ENCODE measurements at places on chromosomes 6 and 20.

- no peaks in the 10 kb centered on the region for H3K36me3 ChIP-seq
- H3K27ac ChIP-seq = no peak overlapping the region
- H3K4me1 ChIP-seq = no peaks in the 10 kb centered on the region
Measured at GRCh38 chr20:59729506-59729905, 125.2 kb downstream of the PHACTR3 start.

DNA sequence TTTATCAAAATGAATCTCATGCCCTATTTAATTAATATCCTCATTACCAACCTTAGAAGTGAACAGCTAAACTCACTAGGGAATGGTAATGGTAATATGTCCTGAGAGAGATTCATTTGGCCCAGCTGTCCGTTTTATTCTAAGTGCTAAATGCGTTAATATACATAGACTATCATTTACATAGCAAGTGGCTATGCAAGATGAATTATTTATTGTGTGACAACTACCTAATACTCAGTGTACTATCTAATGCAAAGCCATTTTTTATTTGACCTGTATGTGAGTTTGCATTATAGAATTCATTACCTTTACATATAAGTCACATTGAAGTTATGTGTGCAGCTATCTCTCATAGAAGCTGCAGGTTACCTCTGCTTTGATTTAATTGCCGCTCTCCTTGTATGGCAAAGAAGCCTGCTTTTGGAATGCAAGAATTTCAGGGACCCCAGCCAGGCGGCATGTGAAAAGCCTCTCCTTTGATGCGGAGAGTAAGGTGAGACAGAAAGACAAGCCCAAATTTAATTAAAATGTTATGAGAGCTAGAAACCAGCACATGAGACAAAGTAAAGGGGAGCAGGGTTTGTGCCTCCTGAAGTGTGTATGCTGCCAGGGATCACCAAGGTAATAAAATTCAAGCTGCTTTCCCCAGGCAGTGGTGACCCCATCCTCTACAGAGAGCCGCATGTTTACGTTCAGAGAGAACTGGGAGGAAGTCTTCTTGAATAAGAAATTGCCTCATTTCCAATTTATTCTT lies 693.0 kb upstream of the MAP3K7 start:
- H3K36me3 ChIP-seq = no peaks in the 10 kb centered on the region
- H3K27ac ChIP-seq = no peak overlapping the region
- DNase-seq = no peak
- no peak overlapping the region for H3K4me3 ChIP-seq
- H3K27me3 ChIP-seq = no peaks in the 10 kb centered on the region
- no peaks in the 10 kb centered on the region for H3K4me1 ChIP-seq

DNA sequence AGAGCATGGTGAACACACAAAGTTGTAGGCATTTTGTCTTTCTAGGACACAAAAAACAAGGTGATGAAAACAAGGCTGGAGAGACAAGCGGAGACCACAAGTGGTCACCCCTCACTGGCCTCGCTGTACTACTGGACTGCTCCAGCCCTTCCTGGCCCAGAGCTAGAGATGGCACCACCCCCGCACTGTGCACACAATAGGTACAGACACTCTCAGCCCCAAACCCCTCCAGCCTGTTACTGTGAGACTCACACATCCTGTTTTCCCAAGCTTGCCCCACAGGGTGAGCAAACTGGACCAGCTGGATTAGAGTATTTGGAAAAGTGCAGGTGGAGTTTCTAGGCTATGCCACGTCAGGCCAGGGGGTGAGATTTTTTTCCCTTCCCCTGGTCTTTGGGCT lies 8.4 kb upstream of the ZSWIM1 start:
- H3K4me3 ChIP-seq = no peak overlapping the region
- H3K36me3 ChIP-seq = peaks cover 3% of the 10 kb centered on the region
- H3K4me1 ChIP-seq = peaks cover 12% of the 10 kb centered on the region

GRCh38 chr6:135520781-135521180 lies 23.2 kb upstream of the AHI1 start:
- no peaks in the 10 kb centered on the region for H3K4me1 ChIP-seq
- H3K27ac ChIP-seq = no peak overlapping the region
- no peak overlapping the region for H3K4me3 ChIP-seq
- peaks cover 9% of the 10 kb centered on the region for H3K36me3 ChIP-seq
- no peaks in the 10 kb centered on the region for H3K27me3 ChIP-seq

GRCh38 chr6:9399916-9400315 lies 964.6 kb upstream of the SLC35B3 start:
- peaks cover 6% of the 10 kb centered on the region for H3K4me1 ChIP-seq
- H3K27me3 ChIP-seq = no peaks in the 10 kb centered on the region
- no peak for DNase-seq
- H3K36me3 ChIP-seq = no peaks in the 10 kb centered on the region

Data from neural crest cell (in vitro differentiated cells).